ENCODE measurements at places on chromosomes 2 and 18. TPM values are rescaled to one million over a fixed set of nuclear protein-coding genes. Genes with fewer than 3 reads are reported as not detected.

The FAM136A gene
- 75.9 TPM for total RNA-seq

The ZNF512 gene
- total RNA-seq, result 28.9 TPM

The SP140 gene
- 113 TPM for total RNA-seq

The FAP gene
- total RNA-seq, result not detected

The CSRNP3 gene
- total RNA-seq, result 0.21 TPM

The IL36G gene
- not detected for total RNA-seq

The LRATD1 gene
- 0.05 TPM for total RNA-seq

The LHCGR gene
- 0.11 TPM for total RNA-seq

The TLX2 gene
- total RNA-seq, result 5.5 TPM

The PCARE gene
- total RNA-seq, result 0.08 TPM

The STK25 gene
- total RNA-seq, result 108 TPM

The RBKS gene
- 1.7 TPM for total RNA-seq

The NR4A2 gene
- total RNA-seq, result 1.4 TPM

The COL4A4 gene
- 3.4 TPM for total RNA-seq

The ATL2 gene
- 48.2 TPM for total RNA-seq
